Stimulated activated CD8-positive, alpha-beta memory T cell treated with anti-CD3 and anti-CD28 coated beads, Interleukin-15, amount 100 ng/mL, for 24 hours (primary cell): ENCODE measurements at places on chromosomes 7 and 10.

GRCh38 chr7:90298145-90299038, 22.7 kb downstream of the FAM237B start:
- no peak for DNase-seq

GRCh38 chr7:96188591-96188991, 133.3 kb downstream of the SLC25A13 start:
- DNase-seq = no peak

- no peak for DNase-seq
Observed at GRCh38 chr7:44325201-44325671, at the start of gene CAMK2B. TSS of gene CAMK2B (minus strand) at chr7:44325594. CDS start at chr7:44325421, 173 bp downstream.

GRCh38 chr7:37100735-37101331, 347.8 kb downstream of the ELMO1 start:
- DNase-seq = no peak

DNA sequence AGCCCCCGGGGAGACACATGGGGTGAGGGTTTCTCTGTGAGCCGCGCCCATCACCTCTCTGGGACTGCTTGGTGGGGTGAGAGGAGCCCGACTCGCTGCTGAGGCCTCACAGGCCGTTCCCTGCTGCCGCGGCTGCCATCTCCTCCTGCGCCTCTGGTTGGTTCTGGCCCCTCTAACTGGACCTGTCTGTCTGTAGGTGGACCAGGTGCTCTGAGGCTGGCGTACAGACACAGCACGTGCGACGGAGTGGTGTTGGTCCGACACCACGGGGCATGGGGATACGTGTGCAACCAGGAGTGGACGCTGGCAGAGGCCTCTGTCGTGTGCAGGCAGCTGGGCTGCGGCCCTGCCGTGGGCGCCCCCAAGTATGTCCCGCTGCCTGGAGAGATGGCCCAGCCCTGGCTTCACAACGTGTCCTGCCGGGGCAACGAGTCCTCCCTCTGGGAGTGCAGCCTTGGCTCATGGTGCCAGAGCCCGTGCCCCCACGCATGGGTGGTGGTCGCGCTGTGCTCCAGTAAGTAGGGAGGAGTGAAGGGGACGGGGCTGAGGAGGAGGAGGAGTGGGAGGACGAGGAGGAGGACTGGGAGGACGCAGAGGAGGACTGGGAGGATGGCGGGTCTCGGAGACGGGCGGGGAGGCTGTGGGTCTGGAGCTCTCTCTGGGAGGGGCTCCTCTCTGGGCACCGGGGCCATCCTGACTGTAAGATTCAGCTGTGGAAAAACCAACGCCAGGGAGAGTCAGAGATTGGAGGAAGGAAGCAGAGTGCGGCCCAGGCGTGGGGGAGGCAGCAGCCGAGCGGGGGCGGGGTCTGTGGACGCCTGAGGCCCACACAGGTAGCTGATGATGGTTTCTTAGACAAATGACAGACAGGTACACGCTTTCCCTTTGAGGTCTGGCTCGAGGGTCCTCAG, 2.6 kb downstream of the SCART1 start:
- no peak for DNase-seq

GRCh38 chr7:6650521-6651011, 13.4 kb downstream of the ZNF316 start:
- DNase-seq = no peak

DNA sequence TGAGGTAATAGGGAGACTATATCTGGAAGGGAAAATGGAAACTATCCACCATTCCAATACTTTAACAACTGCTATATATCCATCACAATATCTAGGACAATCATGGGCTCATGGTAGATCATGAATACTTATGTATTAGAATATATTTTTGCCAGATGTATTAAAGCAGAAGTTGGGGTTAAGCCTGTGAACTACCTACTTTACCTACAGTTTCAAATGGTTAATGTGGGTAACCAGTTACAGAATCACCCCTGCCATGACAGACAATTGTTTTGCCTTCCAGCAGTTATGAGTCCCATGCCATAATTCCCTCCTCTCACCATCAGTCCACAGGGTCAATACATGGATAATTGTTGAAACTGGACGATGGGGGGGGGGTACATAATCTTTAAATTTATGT, 29.9 kb upstream of the RAPGEF5 start:
- no peak for DNase-seq

DNA sequence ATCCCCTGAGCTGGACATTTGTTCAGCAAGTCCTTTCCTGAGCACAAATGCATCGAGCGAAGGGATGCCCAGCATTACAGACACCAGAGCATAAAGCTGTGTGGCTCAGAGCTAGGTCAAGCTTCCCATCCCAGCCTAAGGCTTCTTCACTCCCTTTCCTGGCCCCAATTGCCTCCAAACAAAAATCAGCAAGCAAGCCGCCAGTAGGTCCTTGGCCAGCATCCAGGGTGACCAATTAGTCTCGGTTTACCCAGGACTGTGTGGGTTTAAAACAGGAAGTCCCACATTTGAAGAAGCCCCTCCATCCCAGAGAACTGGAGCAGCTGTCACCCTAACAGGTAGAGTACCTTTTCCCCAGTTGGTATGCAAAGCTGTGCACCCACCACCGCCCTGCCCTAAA, 51.2 kb downstream of the PRKAG2 start:
- DNase-seq = no peak

DNA sequence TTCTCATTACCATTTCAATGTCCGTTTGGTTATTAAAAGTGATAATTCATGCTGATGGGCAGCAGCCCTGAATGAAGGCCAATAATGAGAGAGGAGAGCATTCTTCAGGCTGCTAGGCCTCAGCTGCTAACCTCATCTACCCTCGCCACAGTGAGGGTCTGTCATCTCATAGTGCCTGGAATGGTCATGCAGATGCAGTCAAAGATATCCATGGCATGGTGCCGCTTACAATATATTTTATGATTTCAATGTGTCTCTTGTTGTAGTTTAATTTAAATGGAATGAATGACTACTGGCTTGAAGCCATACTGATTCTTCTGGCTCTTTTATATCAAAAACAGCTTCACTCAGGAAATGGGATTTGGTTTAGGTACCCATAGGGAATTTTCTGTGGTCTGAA, 126.9 kb downstream of the SLC16A9 start:
- no peak for DNase-seq

- DNase-seq = no peak
Observed at GRCh38 chr7:18558503-18558902, 63.0 kb downstream of the HDAC9 start.

DNA sequence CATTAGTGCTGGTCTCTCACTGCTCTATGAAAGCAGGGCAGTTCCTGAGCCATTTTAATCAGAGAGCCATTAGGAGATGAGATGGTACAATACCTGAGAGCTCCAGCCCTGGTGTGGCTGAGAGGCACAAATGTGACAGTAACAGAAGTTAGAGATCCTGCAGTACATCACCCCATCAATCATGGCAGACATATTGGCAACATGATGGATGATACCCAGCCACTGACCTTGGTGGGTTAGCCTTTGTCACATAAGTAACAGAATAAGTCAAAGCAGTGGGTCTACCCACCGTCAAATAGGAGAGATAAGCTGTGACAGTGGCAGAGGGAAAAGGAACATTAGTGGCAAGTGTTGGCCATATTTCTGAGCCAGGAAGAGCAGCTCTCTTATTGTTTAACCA, 53.3 kb upstream of the NXPH1 start:
- DNase-seq = no peak

DNA sequence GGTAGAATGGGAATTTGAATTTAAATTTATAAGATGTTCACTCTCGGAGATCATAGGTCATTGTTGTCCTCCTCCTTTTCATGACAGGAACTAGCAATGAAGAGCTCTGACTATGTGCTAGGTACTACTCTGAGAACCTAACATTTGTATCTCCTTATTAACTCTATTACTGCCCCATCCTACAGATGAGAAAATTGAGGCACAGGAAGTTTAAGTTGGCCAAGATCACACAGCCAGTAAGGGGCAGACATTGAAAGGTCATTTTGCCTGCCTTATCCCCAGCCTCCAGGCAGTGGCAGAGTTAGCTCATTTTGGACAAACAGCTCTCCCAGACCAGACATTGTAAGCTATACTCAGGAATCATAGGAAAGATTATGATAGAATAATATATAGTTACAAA, 6.0 kb downstream of the SRGN start:
- DNase-seq = no peak

DNA sequence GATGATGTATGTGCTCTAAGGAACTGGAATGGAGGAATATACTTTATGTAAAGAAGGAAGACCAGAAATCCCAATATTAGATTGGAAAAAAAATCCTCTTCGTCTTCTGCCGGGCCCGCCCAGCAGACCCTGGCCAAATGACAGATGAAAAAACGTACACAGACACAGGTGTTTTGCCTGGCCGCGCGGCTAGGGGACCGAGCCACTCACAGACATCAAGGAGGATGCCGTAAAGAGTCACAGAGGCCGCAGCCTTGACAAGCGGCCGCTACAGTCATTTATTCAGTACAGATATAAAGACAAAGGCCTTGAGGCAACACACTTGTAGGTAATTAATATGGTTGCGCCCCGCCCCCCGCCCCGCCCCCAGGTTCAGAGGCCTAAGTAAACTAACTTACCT, 594.1 kb downstream of the GRM8 start:
- DNase-seq = no peak

- no peak for DNase-seq
Observed at GRCh38 chr10:7417103-7417623, 6.3 kb upstream of the SFMBT2 start.

GRCh38 chr7:35576031-35576573, 118.8 kb downstream of the HERPUD2 start:
- no peak for DNase-seq

GRCh38 chr7:76424413-76425111, at the start of gene ZP3:
TSS of gene ZP3 (plus strand) at chr7:76424950. CDS start at chr7:76424965, 15 bp downstream.
- no peak for DNase-seq

GRCh38 chr7:121420976-121421375, 24.9 kb upstream of the FAM3C start:
- no peak for DNase-seq

DNA sequence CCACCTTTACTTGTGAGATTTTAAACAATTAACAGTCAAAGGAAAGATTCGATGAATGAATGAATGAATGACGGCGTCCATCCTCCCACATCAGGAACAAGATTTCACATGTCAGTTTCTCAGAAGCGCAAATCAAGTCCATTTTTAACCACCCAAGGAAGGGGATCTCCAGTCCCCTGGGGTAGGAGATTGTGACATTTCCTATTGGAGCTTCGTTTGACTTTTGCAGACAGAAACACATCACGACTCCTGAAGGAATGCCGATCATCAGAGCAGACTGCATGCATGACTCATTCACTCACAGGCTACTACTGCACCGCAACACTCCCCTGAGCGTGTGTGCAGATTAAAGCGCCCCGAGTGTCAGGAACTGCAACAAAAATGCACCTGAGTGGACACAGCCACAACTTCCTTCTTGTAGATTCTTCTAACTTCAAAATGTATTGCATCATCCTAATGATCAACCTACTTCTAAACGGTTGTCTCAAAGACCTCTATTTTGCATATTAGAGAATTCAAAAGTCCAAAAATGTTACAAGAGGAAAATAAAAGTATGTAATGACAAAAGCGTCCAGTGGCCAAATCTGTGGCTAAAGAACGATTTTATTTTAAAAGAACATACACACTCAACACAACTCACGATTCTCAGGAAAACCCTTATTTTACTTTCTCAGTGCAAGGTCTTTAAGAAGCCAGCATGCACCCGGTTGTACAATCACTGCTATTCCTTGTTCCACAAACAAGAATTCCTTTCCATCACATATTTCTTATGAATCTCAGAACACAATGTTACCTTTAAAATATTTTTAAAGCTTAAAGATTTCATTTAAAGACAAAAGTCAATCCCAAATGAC, 172.6 kb downstream of the FAM107B start:
- DNase-seq = no peak

GRCh38 chr10:3750854-3751253, 34.2 kb downstream of the KLF6 start:
- DNase-seq = no peak

DNA sequence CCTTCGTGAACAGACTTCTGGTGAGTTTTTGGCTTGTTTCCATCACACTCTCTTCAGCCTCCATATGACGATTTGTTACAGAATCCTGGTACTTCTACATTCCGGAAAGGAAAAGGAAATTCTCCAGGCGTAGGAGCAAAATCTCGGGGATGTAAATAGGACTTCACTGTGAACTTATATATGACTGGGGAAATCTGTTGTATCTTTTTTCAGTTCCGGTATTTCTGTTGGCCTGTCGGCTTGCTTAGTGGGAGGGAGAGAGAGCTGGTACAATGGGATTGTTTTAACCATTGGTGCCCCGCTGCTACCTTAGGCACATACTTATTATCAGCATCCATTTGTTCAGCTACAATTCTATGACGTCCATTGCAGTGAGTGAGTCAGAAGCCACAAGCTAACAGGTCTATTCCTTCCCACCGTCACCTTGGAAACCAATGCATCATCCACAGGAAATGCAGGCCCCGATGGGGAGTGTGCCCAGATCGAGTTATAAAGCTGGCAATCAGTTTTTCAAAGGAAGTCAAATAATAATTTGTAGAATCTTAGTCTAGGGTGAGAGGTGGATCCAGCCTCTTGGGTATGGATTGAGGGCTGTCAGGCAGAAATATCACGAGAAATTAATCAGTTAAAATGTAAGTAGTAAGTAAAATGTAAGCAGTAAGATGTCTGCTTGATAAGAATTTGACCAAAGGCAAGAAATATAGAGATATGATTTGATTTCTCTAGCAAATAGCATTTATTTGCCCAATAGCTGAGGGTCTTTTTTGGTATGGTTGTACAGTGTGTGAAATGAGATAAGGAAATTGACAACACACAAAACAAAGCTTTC, 92.0 kb upstream of the MKLN1 start:
- peak; percentile 20 for DNase-seq

DNA sequence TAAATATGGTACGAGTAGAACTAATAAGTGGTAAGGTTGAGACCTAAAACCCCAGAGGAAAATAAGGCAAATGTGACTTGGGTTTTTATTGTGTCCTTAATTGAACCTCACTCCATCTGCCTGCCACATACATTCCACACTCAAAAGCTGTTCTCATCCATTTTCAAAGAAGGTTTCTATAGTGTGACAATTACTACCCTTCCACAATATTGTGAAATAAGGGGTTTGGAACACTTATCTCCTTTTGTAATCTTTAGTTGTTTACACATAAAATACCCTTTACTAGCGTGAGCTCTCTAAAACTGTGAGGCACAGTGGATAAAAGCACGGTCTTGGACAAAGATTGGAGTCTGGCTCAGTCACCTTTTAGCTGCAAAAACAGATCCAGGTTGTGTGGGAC, 166.6 kb downstream of the THSD7A start:
- DNase-seq = no peak

GRCh38 chr10:98293550-98294269, 25.7 kb upstream of the LOXL4 start:
- DNase-seq = no peak

DNA sequence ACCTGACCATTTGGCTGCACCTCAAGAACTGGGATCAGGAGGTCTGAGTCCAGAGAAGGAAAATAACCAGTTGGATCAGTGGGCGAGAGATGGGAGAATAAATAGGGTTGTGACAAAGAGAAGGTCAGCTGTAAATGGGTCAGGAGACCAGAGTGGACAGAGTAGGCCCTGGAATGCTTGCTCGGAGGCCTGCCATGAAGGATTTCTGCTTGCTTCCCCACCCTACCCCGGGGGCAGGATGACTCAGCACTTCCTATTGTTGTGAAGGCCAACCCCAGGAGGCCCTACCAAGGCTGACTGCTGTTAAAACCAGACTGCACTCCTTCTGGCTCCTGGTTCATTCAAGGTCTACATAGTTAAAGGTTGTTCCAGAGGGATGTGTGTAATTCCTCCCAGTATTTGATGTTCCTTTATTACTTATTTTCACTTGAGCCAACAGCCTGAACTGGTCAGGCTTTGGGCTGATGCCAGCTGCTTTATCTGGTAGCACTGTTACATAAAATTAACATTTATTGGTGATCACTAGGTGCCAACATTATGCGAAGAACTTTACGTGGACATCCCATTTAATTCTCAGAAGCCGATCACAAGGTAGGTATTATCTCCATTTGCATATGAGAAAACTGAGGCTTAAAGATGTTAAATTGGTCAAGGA, 27.3 kb upstream of the IFRD1 start:
- no peak for DNase-seq
